ENCODE measurements at places on chromosomes 13 and 19. TPM values are rescaled to one million over a fixed set of nuclear protein-coding genes. Genes with fewer than 3 reads are reported as not detected.

Gene FGF22
- total RNA-seq, result 0.15 TPM

GRCh38 chr13:95204231-95204765 is 97.0 kb downstream of the ABCC4 start:
- DNase-seq, result no peak

DNA sequence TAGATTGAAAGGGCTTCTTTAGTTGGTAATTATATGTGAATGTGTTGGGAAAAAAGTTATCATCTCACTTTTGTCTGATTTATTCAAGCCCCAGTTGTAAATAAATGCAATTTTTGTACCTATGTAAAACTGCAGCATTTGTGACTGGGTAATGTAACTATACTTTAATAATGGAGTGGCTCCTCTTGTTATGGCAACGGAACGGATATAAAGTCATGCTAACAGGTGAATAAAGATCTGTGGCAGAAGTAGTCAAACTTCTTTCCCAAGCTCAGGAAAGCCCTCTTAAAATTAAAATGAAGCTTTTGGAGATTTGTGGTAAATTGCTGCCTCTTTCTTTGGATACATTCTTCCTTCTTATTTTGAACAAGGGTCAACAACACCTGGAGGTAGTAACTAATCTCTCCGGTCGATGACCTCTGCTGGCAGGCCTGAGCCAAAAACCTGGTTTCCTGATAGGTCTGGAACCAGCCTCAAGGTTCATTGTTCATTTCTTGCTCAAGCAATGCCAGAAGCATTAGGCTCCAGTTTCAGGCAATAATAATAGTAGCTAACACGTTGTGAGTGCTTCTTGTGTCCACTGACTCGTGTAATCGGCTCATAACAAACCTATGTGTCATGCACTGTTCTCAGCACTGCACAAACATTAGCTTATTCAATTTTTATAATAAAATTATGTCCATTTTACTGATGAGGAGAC is 313.4 kb upstream of the DACH1 start:
- no peak for DNase-seq

Gene SCAF1
- 45.5 TPM for total RNA-seq
